ENCODE measurements at places on chromosomes 16 and 17.

DNA sequence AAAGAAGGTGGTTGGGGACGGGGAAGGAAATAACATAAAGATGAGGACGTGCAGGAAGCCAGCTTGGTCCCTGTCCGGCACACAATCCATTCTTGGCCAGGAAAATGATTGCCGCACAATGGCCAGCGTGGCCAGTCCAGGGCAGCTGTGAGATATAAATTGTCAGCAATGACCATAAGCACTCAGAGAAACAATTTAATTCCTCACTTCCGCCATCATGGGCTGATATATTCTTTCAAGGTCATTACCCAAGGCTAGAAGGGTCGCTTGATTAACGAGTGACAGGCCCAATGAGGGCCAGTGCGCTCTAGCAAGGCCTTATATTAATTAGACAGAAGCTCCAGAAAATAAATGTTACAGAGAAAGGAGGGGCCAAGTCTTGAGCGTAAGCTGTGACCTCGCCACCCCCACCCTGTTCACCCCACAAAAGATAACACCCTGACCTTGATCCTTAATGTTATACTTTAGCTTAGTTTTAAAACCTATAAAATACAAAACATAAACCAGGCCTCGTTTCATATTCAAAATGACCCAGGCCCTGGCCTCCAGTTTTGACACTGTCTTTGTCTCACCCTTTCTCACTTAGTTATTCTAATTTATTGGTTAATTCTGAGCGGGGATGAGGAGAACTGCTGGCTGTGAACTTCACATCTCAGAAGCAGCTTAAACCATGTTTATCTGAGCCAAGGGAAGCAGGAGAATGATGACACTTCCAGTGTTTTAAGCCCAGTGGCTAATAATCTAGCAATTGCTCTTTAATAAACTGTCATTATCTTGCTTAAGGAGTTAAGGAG lies 478.3 kb upstream of the ZFHX3 start:
- no peak for DNase-seq

- DNase-seq, result no peak
These were observed 9.4 kb downstream of the RPH3AL start for GRCh38 chr17:343211-343610.

- peak; percentile 53 for DNase-seq
These were observed 30.3 kb upstream of the CDC42EP4 start for GRCh38 chr17:73342050-73342522.

GRCh38 chr17:69064001-69064400 lies 3.3 kb upstream of the ABCA9 start:
- DNase-seq, result no peak

- DNase-seq, result no peak
These were observed 5.7 kb upstream of the CDH5 start for GRCh38 chr16:66360624-66361324.

DNA sequence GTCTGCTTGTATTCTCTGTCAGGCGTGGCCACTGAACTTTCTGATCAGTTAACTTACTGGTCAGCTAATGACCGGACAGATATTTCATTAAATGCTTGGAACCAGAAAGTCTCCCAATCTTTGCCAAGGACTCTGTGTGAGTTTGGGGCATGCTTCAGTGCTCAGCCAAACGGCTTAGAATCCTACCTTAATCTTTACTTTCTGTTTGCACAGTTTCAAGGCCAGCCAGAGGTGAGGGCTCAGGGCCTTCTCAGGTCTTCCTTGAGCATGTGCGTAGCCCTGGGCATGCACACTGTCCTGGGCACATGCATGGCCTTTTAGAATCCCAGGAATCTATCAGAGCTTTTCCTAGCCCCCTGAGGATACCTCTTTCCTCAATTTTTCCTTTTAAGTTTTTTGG lies 230.1 kb downstream of the RAB11FIP4 start:
- DNase-seq, result no peak

DNA sequence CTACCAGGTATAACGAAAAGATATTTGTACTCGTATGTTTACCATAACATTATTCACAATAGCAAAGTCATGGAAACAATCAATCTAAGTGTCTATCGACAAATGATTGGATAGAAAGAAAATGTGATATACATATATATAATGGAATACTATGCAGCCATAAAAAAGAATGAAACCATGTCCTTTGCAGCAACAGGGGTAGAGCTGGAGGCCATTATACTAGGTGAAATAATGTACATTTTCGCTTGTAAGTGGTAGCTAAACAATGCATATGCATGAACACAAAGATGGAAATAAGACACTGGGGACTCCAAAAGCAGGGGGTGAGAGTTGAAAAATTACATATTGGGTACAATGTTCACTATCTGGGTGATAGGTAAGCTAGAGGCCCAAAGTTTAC lies 124.0 kb downstream of the MYO1D start:
- DNase-seq, result no peak

- DNase-seq, result peak; percentile 90
These were observed 106.7 kb downstream of the TTC19 start for GRCh38 chr17:16106161-16106891.

DNA sequence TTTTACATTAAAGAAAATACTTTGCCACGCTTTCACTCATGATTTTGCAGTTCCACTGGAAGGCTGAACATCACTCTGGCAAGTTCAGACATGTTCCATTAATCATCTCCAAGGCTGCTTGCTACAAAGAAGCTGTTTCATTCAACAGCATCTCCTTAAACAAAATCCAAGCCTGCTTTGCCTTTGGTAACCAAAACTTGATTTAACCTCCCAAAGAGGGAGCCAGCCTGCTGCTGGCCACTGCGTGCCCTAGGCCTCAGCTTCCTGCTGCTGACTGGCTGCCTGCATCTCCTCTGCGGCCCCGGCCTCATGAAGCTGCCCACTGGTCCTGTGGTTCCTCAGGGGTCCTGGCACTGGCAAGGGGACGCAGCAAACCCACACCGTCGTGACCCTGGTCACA lies 31.8 kb downstream of the ANKRD11 start:
- DNase-seq, result no peak

GRCh38 chr17:44384823-44385286 lies 4.6 kb downstream of the ITGA2B start:
- no peak for DNase-seq

GRCh38 chr17:19242926-19243325 lies 5.8 kb downstream of the EPN2 start:
- DNase-seq, result no peak

GRCh38 chr17:58323366-58324055 lies 5.1 kb downstream of the TSPOAP1 start:
- no peak for DNase-seq

GRCh38 chr16:87489434-87490045 lies 3.3 kb downstream of the ZCCHC14 start:
- no peak for DNase-seq

DNA sequence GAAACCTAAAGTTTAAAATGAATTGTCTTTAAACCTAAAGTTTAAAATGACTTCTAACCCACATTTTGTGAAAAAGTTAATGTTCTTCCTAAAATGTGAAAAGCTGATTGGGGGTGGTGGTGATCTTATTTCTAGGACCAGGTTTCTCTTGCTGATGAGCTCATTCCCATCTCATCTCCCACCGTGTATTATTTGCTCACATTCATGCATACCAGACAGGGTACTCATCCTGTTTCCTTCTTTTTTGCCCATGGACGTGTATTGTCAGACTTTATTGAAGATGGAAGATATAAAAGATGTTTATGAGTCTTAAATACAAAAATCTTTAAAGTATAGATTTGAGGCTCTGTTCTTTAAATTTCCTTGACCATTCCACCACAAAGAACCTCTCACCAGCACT lies 70.1 kb upstream of the MPHOSPH6 start:
- DNase-seq, result no peak

DNA sequence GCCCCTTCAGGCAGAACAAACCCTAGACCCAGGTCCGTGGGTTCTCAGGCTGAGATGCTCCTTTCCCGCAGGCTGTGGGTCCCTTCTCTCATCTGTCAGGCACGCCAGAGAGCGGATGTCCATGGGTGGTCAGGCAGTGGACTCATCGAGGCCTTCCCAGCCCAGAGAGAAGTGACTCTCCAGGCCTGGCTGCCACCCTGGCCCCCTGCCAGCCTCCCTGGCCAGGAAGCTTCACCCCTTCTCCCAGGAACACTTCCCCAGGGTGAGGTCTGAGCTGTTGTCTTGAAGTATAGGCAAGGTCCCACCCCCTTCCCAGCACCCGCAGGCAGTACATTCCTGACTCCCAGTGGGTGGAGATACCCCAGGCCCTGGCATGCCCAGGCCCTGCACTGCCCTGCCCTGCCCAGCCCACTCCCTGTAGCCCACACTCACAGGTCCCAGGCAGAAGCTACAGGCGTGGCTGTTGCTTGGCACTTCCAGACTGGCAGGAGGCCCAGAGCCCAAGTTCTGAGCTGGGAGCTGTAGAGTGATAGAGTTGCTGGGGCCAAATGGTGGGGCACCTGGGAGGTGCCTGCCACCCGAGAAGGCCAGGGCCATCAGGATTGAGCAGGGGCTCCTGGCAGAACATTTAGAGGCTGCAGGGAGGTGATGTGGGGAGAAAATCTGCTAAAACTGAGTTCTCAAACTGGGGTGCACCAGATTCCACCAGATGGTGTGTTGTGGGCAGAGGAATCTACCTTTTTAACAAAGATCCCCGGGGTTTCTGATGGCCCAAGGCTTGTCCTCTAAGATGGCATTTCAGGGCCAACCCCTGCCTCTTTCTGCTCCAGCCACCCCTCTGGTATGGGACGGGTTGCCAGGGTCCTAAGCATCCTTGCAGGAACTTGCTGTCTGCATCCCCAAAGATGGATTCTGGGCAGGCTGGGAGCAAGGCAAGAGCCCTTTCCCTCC lies 6.7 kb downstream of the ITGA3 start:
- DNase-seq, result no peak

DNA sequence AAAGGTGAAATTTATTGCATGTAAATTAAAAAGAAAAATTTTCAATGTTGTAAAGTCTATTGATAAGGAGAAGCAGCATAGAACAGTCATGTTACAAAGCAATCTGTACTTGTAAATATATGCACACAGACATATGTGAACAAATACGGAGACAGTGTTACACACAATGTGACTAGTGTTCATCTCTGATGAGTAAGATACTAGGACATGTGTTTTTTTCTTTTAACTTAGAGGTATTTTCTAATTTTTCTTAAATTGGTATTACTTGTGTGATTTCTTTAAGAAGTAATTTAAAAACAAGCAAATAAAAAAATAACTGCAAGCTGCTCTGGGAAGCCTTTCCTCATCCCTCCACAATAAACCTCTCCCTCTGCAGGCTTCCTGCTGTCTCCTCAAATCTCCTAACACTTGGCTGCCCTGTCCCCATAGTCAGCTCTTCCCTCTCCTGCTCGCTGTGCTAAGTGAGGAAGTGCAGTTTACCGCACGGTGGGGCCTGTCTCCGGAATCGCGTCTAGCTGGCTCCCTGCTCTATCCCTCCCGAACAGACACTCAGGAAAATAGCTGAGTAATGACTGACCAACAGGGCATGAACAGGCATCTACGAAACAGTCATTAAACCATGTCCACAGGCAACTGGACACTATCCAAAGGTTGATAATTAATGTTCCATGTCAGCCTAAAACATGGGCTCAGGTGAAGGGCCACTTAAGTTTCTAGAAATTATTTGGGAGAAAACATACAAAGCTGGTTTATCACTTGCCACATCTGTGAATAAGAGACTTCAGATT lies 35.9 kb downstream of the CMTM4 start:
- peak; percentile 87 for DNase-seq

DNA sequence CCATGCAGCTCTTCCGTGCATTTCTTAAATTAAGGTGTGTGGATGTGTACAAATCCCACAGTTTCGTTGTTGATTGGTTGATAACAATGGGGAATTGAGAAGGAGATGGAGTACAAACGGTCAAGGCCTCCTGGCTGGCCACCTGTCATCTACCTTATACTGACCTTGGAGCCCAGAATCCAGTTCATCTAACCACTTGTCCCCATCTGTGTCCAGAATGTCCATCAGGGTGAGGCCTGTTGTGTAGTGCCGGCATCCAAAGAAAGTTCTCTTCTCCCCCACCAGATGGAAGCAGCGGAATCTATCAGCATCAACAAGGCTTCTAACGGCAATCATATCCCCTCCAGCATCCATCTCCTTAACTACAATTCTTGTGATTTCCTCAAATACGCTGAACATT lies 1.5 kb downstream of the GSDMB start:
- no peak for DNase-seq

DNA sequence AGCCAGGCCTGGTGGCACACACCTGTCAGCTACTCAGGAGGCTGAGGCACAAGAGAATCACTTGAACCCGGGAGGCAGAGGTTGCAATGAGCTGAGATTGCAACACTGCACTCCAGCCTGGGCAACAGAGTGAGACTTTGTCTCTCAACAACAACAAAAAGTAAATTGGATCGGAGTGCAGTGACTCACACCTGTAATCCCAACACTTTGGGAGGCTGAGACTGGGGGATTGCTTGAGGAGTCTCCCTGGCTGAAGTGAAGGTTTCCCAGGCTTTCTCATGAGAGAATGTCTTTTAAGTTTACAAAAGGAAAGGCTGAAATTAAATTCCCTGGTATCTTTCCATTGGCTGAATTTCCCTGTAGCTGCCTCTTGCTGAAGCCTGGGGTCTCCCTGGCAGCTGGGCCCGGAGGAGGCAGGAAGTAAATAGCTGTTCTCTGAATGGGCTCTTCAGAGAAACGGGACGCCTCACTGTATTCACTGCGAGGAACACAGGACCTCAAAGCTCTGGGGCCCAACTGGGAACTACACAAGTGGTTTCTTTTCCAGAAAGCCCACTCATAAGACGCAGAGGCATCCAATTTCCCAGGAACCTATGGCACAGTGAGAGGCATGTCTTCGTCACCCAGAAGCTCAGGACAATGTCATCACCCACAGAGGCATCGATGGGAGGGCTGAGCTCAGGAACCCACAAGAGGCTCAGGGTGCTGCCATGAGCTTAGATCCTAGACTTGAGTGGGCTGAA lies 77.4 kb upstream of the SMURF2 start:
- no peak for DNase-seq

GRCh38 chr17:14038206-14038605 lies 31.1 kb upstream of the COX10 start:
- DNase-seq, result peak; percentile 91

- DNase-seq, result peak; percentile 59
These were observed 80.3 kb upstream of the GOT2 start for GRCh38 chr16:58814348-58814801.

- DNase-seq, result no peak
These were observed 9.1 kb downstream of the ASIC2 start for GRCh38 chr17:33284022-33284421.

DNA sequence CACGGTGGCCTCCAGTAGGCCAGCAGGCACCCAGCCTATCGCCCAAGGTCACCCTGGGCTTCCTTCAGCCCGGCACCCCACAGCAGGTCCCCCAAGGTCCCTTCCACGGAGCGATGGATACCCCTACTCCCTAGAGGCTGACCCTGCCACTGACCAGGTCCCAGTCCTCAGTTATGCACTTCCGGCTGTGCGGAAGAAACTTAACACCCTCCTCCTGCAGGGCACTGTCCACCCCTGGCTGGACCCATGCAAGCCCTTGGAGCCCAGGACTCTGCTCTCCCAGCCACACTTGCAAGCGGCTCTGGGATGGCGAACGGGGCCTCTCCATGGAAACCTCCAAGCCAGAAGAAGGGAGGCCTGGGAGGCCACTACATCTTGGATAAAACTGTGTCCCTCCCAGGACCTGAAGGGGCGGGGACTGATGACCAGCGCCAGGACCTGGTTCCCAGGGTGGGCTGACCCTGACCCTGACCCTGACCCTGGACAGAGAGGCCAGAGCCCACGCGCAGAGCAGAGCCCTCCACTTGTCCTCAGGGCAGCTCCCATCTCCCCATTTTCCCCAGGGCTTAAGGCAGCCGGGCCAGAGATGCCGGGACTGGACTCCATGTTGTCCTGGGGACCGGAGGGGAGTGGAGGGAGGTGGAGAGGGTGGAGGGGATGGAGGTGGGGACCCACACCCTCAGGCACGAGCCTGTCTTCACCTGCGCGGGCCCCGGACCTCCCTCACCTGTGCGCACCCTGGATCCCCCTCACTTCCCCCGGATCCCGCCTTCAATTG lies 734 bp downstream of the CEP131 start:
- DNase-seq, result no peak

- no peak for DNase-seq
These were observed 98.0 kb upstream of the DYNLRB2 start for GRCh38 chr16:80442779-80443178.
